ENCODE measurements at places on chromosomes 11 and 22.
A peak's percentile ranks its signal among the peaks of the same experiment; 100 is the strongest.

DNA sequence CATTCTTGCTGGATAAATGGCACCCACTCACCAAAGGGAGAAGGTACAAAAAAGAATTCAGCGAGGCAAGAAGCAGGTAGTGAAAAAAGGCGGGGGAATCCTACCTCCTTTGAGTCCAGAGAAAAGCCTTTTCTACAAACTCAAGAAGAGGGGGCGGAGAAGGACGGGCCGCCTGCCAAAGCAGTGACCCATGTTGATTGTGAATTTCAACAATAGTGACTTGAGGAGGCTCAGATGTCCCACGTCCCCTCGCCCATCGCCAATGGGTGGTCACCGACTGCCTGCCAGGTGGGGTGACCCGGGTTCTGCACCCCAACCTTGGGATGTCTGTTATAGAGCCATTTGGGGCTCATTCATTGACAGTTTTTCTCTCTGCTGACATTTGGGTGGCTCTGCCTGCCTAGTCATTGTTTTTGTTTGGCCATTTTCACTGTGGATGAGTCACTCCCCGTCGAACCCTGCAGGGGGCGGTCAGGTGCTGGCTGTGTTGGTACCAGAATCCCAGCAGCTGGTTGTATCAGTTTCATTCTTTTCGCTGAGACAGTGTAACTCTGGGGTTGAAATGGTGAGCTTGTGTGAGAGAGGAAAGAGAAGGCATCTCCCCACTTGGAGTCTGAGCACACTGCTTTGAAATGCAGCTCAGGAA lies 163.4 kb upstream of the NCAM1 start:
- no peak for DNase-seq

- DNase-seq, result no peak
Measured at GRCh38 chr11:12179019-12179418, 68.6 kb downstream of the MICAL2 start.

DNA sequence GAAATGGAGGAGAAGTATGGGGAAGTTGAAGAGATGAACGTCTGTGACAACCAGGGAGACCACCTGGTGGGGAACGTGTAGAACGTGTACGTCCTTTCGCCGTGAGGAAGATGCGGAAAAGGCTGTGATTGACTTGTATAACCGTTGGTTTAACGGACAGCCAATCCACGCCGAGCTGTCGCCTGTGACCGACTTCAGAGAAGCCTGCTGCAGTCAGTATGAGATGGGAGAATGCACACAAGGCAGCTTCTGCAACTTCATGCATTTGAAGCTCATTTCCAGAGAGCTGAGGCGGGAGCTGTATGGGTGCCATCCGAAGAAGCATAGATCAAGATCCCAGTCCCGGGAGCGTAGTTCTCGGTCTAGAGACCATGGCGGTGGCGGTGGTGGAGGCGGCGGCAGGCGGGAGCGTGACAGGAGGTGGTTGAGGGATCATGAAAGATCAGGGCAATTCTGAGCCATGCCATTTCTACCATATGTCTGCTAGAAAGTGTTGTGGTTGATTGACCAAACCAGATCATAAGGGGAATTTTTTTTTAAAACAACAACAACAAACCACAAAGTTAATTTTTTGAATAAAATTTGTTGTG lies 36.8 kb upstream of the PHOX2A start:
- DNase-seq, result no peak

DNA sequence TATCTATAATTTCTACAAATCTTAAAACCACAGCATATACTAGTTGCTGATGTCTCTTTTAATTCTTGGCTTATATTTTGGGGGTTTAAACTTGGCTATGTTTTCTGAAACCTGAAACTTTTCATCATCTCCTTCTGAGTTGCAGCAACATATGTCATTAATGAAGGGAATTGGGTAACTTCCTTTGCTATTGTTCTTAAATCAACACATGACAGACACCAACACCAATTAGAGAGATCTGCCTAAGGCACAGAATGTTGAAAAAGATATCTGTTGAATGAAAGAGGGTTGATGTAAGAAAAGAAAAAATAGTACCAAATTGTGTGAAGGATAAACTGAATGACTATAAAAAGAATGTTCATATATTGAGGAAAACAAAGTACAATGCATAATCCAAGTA lies 10.3 kb upstream of the GAS2 start:
- DNase-seq, result no peak

- DNase-seq, result no peak
Measured at GRCh38 chr11:121801394-121801748, 314.6 kb downstream of the BLID start.

GRCh38 chr11:7186190-7186589 lies 65.5 kb upstream of the SYT9 start:
- DNase-seq, result peak; percentile 37

GRCh38 chr11:7522121-7522520 lies 8.3 kb downstream of the PPFIBP2 start:
- no peak for DNase-seq

GRCh38 chr11:106551744-106552673 lies 466.3 kb downstream of the GUCY1A2 start:
- no peak for DNase-seq

GRCh38 chr11:35216962-35217678 lies 78.1 kb downstream of the CD44 start:
- no peak for DNase-seq

GRCh38 chr11:2555336-2555735 lies 110.5 kb downstream of the KCNQ1 start:
- no peak for DNase-seq

DNA sequence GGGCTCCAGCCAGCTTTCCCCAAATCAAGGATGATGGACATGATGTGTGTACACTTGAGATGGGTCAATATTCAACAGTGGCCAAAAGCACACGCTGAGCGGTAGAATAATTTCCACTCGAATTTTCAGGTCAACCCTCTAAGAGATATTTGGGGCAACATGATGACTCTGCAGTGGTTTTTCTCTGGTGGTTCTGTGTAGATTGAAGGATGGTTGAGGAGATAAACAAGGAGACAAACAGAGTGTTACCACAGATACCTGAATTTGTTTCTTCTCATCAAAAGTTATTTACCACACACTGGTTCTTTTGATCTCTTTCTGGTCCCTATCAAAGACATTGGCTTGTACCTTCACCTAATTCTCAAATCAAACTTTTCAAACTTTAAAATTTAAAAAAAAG lies 242.0 kb downstream of the ETS1 start:
- no peak for DNase-seq

GRCh38 chr22:43275545-43276317 lies 67.4 kb downstream of the SCUBE1 start:
- no peak for DNase-seq

GRCh38 chr11:107669893-107670601 lies 41.8 kb downstream of the SLN start:
- no peak for DNase-seq

Data from fibroblast of skin of left biceps (primary cell).